ENCODE measurements at places on chromosomes 5 and 9. TPM values are rescaled to one million over a fixed set of nuclear protein-coding genes. Genes with fewer than 3 reads are reported as not detected.

DNA sequence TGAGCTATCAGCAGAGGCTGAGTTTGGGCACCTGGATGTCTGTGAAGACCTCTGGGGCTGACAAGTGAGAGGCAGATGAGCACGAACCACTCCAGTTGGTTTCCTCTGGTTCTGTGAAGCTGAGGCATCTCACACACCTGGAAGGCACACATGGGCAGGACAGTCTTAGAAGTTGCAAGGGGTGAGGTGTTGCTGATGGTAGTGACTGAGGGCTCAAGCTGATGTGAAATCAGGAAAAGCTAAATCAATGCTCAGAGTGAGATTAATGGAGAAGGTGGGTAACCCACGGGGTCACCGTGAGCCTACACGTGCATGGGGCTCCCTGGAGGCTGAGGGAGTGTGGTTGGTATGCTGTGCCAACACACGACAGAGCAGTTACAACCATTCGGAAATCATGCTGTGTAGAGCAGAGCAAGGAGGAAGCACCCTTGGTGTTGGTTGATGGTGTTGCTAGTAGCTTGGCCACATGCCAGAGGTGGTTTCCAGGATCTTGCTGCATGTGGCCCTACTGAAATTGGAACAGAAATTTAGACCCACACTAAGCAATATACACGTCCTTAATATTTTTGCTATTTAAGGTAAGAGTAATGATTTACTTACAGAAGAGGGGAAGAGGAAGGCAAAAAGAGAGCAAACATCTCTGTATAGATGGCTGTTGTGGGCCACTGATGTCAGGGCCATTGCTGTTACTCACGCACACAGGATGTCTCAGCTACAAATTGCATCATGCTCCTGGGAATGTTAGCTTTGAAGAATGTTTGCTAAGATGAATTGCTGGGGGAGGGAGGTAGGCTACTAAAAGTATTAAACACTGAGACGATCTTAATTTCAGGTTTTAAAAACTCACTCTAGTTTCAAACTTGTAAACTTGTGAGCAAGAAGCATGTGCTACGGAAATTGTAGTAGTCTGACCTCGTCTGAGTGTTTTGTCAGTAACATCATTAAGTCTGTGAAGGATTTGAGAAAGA is 170.5 kb downstream of the ARHGEF28 start:
- DNase-seq: no peak

GRCh38 chr9:89065921-89066320 is 74.7 kb downstream of the S1PR3 start:
- no peak for DNase-seq

GRCh38 chr5:123753180-123753936 is 241.4 kb downstream of the CSNK1G3 start:
- no peak for DNase-seq

- DNase-seq: no peak
These were observed 82.4 kb downstream of the MARCHF3 start for GRCh38 chr5:126948011-126948355.

DNA sequence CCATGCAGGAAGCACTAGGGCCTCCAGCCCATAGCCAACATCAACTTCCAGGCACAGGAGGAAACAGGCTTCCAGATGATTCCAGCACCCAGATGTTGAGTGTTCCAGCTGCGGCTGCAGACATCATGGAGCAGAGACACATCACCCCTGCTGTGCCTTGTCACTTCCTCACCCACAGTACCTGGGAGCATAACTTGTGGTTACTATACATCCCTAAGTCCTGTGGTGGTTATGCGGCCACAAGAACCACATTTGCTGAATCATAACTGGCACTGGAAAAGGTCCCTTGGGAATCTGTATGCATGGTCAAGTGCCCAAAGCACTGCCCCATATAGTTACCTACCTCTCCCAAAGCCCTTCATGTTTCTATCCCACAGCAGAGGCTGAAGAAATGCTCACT is 56.6 kb downstream of the WHRN start:
- DNase-seq: no peak

BNC2 gene
- not detected for total RNA-seq

RAB3C gene
- total RNA-seq: not detected

DNA sequence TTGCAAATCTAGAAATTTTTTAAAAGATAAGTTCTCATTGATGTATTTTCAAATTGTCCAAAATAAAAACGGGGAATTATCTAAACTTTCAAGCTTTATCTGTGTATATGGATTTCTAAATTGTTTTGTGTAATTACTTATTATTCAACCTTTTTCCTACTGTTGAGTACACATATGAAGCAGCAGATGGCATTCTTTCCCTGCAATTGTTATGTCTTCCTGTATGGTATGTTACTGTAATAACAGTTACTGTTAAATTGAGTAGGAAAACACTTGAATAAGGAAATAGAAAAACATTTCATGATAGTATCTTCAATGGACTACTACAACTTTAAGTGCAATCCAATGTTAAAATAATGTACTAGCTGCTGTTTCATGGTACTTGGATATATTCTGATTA is 124.8 kb downstream of the RANBP17 start:
- DNase-seq: peak; percentile 30

- no peak for DNase-seq
These were observed 25.3 kb downstream of the SMU1 start for GRCh38 chr9:33051144-33051543.

DNA sequence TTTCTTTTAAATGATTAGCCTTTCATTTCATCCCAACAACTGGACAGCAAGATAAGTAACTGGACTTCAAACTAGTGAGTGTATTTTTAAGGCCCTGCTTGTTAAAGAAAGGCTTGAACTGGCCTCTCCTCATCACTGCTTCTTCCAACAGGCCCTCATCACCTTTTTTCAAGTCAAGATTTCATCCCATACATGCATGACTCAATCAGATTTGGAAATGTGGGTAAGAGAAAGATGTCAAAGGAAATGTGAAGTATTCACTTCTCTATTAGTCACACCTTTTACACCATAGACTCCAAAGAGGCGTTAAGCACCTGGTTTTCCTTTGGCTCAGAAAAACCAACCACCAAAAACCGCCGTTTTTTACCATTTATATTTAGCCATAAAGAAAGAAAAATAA is 4.9 kb downstream of the NR4A3 start:
- no peak for DNase-seq

DNA sequence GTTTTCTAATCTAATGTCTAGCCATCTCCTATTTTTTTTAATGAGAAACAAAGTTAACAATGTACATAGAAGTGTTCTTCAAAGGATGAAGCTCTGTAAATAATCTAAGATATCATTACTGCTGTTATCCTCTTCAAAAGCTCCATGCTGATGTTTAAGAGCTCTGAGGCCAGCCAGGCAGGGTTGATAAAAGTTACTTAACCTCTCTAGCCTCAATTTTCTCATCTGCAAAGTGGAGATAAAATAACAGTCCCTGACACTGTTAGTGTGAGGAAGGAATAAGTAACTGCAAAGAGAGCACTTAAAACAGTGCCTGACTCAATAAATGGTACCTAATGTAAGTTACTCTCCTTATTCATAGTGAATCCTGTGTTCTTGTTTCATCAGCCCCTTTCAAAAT is 60.1 kb downstream of the LHFPL2 start:
- no peak for DNase-seq

DNA sequence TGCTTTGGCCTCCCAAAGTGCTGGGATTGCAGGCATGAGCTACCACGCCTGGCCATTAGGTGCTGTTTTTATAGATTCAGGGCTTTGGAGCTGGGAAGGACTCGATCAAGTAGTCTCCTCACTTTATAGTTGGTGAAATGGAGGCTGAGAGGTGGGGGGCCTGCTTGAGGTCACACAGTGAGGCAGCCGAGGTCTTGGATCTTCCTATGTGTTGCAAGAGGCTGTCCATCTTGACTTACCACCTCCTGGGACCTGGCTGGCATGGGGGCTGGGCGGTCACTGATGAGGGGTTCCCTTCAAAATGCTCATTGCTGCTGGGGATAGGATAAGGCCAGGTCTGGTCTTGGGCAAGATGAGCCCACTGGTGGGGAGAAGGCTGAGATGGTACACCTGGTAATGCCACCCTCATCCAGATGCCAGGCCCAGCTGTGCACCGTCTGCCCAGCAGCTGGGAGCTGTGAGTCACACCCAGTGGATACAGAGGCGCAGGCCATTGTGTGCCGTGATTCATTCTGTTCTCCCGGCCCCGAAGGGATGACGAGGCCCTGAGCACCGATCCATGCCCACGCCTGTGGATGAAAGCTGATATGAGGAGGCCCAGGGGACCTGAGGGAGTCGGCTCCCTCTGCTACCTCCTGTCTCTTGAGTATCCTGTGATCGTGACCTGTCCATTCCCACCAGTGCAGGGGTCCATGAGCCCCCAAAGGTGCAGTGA is 10.5 kb upstream of the NDST1 start:
- DNase-seq: no peak

- peak; percentile 63 for DNase-seq
These were observed 13.1 kb downstream of the MARCHF6 start for GRCh38 chr5:10366310-10367272.

DNA sequence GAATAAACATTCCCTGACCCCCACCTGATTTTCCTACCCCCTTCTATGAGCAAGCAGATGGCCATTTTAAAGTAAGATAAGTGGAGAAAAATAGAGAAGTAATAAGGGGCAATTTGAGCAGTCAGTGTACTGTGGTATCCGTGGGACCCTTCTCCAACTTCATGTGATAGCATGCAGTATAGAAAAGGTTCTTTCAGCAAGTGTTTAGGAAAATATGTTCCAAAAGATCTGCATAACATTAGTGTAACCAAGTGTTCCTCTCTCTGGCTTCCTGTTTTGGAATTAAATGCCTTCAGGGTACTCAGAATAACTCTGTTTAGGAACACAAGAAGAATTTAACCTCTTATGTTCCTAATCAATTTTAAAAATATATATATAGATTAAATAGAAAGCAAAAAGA is 134.9 kb downstream of the ATG10 start:
- DNase-seq: no peak

DNA sequence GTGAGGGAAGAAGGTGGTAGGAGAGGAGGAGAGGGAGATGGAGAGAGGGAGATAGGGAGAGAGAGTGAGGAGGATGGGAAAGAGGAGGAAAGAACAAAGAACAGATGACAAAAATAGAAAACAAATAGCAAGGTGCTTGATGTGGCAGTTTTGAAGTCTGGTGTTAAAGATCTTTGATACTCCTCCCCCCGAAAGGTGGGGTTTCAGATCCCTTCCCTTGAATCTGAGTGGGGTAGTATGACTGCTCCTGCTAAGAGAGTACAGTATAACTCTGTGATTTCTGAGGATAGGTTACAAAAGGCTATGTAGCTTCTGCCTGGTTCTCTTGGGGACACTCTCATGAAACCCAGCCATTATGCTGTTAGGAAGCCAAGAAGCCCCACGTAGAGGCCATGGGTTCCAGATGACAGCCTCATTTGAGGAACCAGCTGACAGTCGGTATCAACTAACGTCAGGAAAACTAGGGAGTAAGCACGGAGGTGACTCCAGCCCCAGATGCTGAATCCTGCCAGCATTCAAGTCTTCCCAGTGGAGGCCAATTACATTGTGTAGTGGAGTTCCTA is 102.1 kb downstream of the FANCC start:
- no peak for DNase-seq

- no peak for DNase-seq
These were observed 21.0 kb upstream of the TDRD7 start for GRCh38 chr9:97390791-97391406.

GRCh38 chr9:80550181-80550580 is 978.4 kb downstream of the TLE4 start:
- no peak for DNase-seq

DNA sequence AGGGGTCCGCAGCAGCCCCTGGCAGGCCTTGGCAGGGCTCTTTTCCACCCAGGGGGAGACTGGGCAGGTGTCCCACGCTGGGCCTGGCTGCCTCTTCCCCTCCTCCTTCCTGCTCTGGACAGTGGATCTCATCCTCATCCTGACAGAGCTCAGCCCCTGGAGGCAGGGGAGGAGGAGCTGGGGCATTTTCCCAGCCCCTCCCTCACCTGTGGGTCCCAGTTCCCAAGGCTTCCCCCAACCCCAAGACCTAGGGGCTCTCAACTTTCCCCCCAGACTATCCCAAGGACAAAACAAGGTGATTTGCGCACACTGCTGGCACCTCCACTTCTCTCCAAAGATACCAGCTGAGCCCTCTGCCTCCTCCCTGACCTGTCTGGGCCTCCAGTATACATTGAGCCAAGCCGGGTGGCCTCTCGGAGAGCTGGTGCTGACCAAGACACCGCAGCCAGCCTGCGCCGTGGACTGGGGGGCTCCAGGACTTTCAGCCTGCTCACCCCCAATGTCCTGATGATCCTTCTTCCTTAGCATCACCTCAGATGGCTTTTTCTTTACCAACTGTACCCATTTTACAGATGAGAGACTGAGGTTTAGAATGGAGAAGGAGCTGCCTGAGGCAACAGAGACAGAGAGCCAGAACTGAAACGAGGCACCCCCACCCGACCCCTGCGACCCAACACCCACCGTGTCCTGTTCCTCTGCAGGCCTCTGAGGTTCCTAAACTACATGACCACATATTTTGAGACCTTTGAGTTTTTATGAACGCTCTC is 126.6 kb downstream of the BARX1 start:
- DNase-seq: no peak

DNA sequence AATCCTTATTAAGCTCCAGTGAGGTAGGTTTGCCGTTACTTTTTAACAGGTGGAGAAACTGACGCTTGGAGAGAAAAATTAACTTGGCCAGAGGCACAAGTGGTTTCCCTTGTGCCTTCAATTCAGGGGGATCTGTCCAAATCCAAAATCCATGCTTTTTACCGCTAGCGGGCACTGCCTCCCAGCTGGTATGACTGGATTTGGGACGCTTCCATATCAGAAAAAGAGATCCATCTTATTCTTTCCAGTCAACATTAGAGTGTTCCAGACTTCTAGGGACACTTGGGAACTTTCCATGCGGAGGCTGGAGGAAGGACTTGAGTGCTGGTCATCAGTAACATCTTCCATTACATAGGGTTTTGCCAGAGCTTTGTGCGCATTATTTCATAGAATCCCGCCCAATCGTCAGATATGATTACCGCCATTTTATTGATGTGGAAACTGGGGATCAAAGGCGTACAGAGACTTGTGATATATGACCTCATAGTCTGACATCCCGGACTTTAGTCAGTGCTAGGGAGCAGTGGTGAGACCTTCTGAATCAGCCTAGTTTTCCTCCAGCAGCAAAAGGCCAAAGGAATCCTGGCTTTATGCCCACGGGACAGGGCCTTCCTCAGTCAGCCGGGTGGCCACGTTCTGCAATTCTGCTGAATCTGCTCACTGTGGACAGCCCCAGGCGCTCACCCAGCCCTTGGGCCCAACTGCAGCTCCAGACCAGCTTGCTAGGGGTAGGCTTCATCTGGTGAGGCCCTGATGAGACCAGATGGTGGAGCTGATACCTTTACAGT is 1.1 kb upstream of the GNPDA1 start:
- no peak for DNase-seq

GRCh38 chr9:96038914-96039313 is 163.4 kb downstream of the ERCC6L2 start:
- DNase-seq: no peak

GABRA6 gene
- not detected for total RNA-seq

GRCh38 chr5:76376866-76377230 is 26.2 kb upstream of the IQGAP2 start:
- no peak for DNase-seq

GARNL3 gene
- 0.56 TPM for total RNA-seq

DNA sequence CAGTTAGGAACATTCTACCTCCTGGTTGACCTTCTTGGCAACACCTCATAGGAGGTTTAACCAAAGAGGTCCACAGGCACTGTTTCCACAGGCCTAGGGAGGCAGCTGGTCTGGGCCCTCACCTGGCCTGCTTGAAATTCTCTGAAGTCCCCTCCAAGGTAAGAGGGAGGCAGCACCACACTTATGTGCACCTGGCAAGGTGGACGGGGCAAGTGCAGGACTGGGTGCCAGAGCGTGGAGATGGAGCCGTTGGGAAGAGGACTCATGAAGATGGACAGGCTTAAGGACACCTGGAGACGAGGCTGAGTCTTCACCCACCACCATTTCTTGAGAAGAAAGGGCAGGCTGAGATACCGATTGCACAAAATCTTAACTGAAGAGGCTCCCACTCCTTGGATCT is 6.6 kb upstream of the BARHL1 start:
- DNase-seq: no peak

Measured in HT-29 (cell line).